ENCODE measurements at places on chromosomes 2 and 18.

- DNase-seq, result no peak
These were observed 6.1 kb downstream of the CFAP221 start for GRCh38 chr2:119550346-119550745.

DNA sequence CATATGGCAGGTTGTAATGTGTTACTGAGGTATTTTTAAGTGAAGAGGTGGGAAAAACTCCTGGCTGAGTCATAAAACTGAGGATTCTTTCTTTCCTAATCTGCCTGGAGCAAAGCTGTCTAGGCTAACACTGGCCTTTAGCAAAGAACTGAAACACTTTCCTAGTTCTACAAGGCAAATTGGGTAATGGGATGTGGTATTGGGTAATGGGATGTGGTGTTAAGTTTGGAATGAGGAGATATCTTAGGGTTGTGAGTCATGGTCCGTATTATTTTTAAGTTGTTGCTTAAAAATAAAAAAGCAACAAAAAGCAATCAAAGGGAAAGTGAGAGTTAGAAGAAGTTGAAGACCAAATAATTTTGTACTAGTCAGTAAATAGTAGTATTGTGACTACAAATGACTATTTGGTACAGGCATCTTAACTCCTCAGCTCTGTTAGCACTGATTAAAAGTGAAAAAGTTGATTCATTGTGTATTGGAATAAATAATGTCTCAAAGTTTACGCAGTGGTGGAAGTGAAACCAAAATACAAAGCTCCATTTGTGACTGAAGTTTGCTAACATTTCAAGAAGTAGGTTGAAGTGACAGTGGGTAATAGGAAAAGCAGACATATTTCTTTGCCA is 216.8 kb downstream of the CAMKMT start:
- DNase-seq, result no peak

DNA sequence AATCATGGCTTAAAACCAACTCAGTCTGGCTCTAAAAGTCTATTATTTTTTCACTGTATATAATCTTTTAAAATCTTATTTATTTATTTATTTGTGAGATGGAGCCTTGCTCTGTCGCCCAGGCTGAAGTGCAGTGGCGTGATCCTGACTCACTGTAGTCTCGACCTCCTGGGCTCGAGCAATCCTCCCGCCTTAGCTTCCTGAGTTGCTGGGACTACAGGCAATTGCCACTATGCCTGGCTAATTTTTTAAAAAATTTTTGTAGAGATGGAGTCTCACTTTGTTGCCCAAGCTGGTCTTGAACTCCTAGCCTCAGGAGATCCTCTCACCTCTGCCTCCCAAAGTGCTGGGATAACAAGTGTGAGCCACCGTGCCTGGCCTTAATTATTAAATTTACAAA is 14.5 kb downstream of the GORASP2 start:
- DNase-seq, result no peak

DNA sequence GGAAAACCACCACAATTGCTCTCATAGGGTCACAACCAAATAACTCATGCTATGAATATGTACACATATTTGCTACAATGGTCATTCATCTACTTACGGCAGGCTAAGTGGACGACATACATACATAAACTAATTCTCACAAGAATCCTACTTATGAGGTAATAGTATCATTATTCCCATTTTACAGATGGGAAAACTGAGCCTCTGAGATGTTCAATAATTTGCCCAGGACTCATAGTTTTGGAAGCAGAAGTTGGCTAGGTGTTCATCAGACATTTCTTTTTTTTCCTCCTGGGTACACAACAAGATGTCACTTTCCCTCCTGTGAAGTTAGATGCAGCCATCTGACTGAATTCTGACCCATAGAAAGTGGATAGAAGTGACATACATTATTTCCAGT is 89.0 kb upstream of the PKDCC start:
- DNase-seq, result no peak

DNA sequence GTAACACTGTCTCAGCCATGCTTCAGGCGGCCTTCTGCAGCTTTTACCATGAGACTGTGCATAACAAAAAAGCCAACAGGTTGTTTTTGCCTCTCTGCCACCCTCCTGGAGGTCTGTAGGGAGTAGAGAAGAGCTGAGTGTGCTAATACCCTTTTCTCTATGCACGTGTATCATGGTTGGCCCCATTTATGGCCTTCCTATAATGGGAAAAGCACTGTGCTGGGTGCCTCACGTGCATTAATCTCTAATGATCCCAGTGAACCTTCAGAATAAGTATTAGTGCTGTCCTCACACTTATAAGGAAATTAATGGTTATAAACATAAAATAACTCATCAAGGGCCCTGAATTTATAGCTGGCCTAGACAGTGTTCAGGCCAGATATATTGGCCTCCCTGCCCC is 164.2 kb downstream of the CDH20 start:
- DNase-seq, result no peak

DNA sequence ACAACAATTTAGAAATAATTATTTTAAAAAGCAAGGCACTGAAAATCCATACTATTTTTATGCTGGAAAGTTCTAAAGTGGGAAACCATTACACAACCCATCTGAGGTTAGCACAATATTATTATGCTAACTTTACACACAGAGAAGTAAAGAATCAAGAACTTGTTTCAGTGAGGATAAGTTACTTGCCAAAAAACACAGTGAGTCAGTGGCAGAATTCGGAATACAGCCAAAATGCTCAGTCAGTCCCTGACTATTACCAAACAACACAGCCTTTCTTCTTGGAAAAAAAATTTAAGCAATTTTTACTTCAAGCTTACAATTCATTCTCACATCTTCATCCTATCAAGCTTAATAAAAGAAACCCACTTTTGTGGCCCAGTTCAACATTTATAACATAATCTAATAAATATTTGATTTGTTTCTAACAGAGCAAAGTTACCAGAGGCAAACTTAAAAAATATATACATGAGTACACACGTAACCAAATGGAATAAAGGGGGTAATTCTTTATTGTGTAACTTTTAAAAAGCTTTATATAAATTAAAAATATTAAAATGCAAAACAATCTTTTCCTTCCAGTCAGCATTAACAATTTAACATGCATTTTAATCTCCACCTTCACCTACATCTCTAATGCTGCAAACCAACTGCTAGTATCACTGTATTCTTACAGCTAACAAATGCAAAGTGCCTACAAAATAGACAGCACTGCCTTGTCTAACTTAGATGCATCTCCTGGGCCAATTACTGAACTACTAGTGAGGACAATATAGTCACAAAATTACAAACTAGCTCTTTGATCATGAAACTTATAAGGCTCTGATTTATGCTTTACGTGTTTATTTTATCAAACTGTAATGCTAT is 55.2 kb downstream of the CCDC88A start:
- DNase-seq, result peak; percentile 88

DNA sequence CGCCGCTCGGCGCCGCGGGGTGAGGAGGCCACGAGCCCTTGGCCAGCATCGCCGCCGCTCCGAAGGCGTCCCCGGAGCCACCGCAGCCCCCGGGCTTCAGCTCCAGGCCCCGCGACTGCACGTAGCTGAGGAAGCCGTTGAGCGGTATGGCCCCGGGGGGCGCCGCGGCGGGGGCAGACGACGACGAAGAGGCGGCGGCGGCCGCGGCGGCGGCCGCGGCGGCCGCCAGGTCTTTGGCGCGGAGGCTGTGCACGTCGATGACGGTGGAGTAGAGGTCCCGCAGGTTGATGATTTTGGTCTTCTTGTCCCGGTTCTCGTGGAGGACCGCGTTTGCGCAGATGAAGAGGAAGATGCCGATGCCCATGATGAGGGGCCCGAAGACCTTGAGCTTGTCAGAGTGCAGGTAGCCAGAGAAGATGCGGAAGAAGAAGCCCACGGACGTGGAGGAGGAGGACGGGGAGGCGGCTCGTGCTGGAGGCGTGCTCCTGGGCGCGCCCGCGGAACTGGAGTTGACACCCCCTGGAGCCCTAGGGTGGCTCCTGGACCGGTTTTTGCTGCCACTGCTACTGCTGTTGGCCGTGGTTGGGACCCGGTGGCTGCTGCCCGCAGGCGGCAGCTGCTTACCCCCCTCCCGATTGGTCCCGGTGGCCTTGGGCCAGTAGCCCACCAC is 4.0 kb downstream of the TMEM200C start:
- DNase-seq, result no peak

GRCh38 chr2:205563646-205564045 is 118.7 kb upstream of the NRP2 start:
- DNase-seq, result no peak

GRCh38 chr2:52779446-52779845 is 988.2 kb upstream of the CHAC2 start:
- no peak for DNase-seq

- no peak for DNase-seq
These were observed 12.5 kb downstream of the TACR1 start for GRCh38 chr2:75186821-75187220.

GRCh38 chr2:31764169-31764568 is 183.4 kb upstream of the SRD5A2 start:
- no peak for DNase-seq

- DNase-seq, result no peak
These were observed 19.5 kb downstream of the CXCR4 start for GRCh38 chr2:136098441-136098840.

- no peak for DNase-seq
These were observed 39.3 kb downstream of the SNTG2 start for GRCh38 chr2:989781-990467.

DNA sequence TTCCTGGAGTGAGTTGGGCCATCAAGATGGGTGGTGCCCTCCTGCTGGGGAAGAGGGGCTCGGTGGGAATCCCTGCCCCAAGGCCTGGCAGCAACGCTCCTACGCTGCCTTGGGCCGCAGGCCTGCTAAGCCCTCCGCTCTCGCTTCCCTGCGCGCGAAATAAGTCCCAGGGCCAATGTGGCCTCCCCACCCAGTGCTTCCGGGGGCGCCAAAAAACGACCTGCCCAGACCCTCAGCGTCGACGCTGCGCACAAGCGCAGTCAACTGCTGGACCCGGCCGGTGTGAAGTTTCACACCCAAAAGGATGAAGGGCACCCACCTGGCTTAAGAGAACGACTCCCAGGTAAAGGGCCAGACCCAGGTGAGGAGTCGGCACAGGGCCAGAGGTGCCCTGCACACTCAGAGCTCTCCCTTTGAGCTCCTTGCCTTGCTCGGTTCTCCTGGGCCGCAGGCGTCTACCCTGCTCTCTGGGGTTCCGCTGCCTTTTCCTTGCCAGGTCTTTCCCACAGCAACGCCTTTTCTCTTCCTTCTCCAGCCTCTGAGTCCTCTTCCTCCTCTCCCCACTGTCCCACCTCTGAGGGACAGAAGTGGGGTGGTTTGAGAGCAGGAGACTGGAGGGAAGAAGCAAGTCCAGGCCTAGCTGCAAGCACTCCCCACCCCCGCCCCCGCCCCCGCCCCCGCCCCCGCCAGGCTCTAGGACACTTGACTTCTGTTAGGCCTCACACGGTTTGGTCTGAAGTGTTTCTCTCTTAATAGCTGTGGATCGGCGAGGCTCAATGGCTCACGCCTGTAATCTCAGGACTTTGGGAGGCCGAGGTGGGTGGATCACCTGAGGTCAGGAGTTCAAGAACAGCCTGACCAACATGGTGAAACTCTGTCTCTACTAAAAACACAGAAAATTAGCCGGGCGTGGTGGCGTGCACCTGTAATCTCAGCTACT is at the start of gene DNAJC5G:
Gene DNAJC5G (plus strand): TSS at position 223 of the 940 bp plus-strand sequence. CDS start 1,296 bp downstream, outside the sequence.
- no peak for DNase-seq

DNA sequence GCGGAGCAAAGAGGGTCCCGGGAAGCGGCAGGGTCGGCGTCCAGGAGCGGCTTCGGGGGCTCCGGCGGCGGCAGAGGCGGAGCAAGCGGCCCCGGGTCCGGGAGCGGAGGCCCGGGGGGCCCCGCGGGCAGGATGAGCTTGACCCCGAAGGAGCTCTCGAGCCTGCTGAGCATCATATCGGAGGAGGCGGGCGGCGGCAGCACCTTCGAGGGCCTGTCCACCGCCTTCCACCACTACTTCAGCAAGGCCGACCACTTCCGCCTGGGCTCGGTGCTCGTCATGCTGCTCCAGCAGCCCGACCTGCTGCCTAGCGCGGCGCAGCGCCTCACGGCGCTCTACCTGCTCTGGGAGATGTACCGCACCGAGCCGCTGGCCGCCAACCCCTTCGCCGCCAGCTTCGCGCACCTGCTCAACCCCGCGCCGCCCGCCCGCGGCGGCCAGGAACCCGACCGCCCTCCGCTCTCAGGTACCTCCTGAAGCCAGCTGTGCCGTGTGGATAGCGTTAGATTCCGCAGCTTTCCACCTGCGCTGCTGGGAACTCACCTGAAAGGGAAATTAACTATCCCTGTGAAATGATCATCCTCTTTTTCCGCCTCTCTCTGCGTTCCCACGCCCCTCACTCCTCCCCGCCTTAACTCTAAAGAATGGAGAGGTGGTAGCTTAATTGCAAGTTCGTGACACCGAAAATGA is 472 bp downstream of the CNOT11 start:
- DNase-seq, result peak; percentile 73

- DNase-seq, result no peak
These were observed 78.7 kb upstream of the MBOAT2 start for GRCh38 chr2:9082158-9082557.

GRCh38 chr2:186543561-186544131 is 46.2 kb upstream of the ITGAV start:
- DNase-seq, result peak; percentile 11

DNA sequence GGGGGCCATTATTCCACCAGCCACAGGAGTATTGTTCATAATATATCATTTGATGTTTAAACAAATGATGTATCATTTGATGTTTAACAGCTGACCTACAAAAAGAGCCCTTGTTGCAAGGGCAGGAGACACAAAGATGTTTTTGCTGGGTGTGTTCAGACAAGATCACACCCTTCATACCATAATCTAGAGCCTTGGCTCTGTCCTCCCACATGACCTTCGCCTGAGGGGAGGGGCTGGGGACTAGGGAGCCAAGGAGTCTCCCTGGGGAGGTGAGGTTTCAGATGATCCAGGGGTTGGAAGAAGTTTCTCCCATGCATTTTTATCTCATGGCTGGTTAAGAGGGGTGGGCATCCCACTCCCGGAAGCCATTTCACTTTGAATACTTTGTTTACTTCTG is 33.5 kb downstream of the CDC42EP3 start:
- no peak for DNase-seq

- DNase-seq, result no peak
These were observed 1.6 kb upstream of the SFTPB start for GRCh38 chr2:85669549-85669948.

DNA sequence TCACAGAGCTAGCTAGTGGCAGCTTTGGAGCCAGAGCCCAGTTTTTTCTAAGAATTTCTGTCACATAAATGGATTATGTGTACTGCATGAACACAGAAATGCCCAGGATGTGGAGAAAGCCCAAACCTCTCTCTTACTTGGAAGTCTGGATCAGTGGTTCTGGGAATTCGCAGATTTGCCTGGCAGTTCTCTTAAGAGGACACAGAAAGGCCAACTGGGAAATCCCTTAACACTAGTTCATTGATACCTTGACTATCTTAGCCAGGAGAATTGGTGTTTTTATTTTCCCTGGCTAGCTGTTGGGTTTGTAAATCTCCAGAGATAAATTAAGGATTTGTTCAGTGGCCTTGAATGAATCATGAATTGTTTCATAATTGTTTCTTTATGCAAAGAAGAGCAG is 95.3 kb downstream of the DPP10 start:
- no peak for DNase-seq

- peak; percentile 75 for DNase-seq
These were observed 20.4 kb downstream of the TMSB10 start for GRCh38 chr2:84925724-84926376.

Measured in dermis microvascular lymphatic vessel endothelial cell (primary cell).